ENCODE measurements at places on chromosomes 16 and 17. TPM values are rescaled to one million over a fixed set of nuclear protein-coding genes. Genes with fewer than 3 reads are reported as not detected.
A peak's percentile ranks its signal among the peaks of the same experiment; 100 is the strongest.

DNA sequence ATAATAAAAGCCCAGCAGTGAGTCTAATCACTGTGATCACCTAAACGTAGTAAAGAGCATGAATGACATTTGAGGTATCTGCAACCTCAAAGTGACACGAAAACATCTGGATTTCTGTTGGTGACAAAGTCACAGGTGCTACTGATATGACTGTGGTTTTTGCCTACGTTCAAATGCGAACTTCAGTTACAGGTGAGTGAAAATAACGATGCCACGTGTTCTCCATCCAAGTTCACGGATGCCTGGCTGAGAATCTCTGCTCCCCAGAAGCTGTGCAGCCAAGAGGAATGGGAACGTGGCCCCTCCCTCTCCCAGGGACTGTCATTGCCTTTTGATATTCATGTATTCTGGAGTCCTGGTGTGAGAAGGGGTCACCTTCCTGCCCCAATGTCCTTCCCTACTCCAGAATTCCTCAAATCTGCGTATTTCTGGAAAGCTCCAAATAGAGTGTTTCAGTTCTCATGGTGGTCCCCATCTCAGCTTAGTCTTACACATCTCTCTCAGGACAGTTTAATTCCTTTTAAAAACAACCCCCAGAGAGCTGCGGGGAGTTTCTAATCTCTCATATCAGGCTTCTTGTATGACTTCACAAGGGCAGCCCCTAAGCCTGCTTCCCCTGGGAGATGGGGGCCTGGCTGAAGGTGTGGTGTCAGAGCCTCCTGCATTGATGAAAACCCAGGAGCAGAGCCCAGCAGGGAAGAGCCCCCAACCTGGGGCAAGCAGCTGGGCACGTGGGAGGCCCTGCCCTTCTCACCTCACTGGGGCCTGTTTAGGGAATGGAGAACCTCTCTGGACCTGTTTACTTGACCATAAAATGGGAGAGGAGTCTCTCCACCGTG lies 25.8 kb downstream of the PIK3R5 start:
- no peaks in the 10 kb centered on the region for H3K27me3 ChIP-seq
- no peak overlapping the region for H3K27ac ChIP-seq
- DNase-seq, result peak; percentile 67
- H3K4me1 ChIP-seq, result no peaks in the 10 kb centered on the region

DNA sequence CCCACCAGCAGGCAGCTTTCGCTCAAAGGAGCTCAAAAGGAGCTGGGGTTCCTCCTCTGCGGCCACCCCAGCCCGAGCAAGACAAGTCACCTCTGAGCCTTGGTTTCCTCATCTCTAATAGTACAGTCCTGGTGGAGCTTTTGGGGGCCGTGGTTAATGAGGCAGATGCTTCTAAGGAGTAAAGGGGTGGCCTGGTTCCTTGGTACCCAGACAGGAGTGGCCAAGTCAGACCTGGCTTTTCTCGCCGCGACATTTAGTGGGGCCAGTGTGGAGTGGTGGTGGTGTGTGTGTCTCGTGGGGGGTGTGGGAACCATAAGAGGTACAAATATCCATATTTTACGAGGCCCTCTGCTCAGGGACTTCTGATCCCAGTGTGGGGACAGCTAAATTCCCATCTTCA lies 6.7 kb downstream of the FOXF1 start:
- peaks cover 3% of the 10 kb centered on the region for H3K4me1 ChIP-seq
- H3K27ac ChIP-seq, result no peak overlapping the region
- peaks cover 89% of the 10 kb centered on the region for H3K27me3 ChIP-seq
- no peak overlapping the region for H3K4me3 ChIP-seq
- no peaks in the 10 kb centered on the region for H3K36me3 ChIP-seq
- DNase-seq, result no peak

- H3K4me1 ChIP-seq, result no peaks in the 10 kb centered on the region
- no peaks in the 10 kb centered on the region for H3K36me3 ChIP-seq
- no peak overlapping the region for H3K27ac ChIP-seq
- H3K27me3 ChIP-seq, result peaks cover 12% of the 10 kb centered on the region
- H3K4me3 ChIP-seq, result no peak overlapping the region
These were observed 224.1 kb downstream of the GSG1L start for GRCh38 chr16:27839419-27839818.

DNA sequence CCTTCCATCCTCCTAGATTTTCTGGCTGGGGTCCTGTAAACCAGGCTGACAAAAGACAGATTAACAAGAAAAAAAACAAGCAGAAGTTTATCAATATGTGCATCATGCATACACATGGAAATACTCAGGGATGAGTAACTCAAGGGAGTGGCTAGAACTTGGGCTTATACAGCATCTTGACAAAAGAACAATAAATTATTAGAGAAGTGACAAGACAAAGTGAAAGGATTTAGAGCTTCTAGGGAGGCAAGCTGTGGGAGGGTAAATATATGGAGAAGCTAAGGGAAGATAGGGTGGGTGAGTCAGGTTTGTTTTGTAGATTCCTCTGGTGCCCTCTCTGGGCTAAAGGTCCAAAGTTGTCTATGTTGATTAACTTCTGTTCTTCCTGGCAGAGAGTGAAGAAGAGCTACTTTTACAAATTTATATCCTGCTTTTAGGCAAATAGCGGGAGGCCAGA lies 48.0 kb upstream of the NDRG4 start:
- no peaks in the 10 kb centered on the region for H3K36me3 ChIP-seq
- no peak overlapping the region for H3K4me3 ChIP-seq
- no peak for DNase-seq
- H3K27ac ChIP-seq, result no peak overlapping the region

DNA sequence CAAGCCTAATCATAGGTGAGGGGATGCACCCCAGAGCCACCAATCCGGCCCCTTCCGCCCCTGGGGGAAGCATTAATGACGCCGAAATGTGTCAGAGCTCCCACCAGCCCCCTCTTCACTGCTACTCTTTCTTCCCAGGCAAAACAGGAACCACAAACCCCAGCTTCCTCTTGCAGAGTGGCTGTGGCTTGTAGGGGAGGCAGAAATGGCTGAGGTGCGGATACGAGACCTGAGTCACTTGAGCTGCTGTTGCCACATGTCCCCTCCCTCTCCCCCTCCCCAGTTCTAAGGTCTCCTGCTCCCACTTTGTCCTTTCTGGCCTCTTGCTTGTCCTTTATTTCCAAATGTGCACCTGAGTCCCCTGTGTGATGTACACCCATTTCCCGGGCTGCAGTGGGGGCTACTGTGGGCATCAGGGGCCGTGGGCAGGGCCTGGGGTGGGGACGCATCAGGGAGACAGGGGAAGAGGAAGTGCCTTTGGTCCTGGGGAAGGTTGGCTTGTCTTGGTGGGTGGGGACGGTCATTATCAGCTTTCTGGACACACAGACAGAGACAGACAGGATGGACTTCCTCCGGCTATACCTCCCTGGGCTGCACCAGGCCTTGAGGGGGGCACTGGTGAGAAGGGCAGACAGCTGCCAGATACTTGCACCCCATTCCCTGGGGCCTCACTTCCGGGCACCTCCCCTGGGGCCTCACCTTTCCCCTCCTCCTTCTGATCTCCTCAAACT lies at the start of gene APOBR:
TSS of gene APOBR (plus strand) at position 523 of the 731 bp plus-strand sequence. CDS start at position 562, 39 bp downstream.
- H3K36me3 ChIP-seq, result no peaks in the 10 kb centered on the region
- no peak within 1 kb of the TSS for H3K4me3 ChIP-seq
- no peak for DNase-seq

DNA sequence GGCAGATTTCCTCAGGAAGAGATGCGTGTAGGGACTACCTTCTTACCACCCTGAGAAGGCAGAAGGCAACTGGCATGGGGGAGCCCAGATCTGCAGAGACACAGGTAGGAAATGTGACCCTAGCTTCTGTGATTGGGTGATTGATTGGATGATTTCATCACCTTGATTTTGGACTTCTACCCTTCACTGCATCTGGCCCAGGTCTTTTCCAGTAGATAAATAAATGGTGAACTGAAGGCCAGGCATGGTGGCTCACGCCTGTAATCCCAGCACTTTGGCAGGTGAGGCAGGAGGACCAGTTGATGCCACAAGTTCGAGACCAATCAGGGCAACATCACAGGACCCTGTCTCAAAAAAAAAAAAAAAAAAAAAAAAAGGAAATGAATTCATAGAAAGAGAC lies 14.7 kb upstream of the SMURF2 start:
- H3K4me1 ChIP-seq, result no peaks in the 10 kb centered on the region
- no peaks in the 10 kb centered on the region for H3K27me3 ChIP-seq
- no peak overlapping the region for H3K4me3 ChIP-seq
- H3K36me3 ChIP-seq, result no peaks in the 10 kb centered on the region
- DNase-seq, result peak; percentile 20
- no peak overlapping the region for H3K27ac ChIP-seq

DNA sequence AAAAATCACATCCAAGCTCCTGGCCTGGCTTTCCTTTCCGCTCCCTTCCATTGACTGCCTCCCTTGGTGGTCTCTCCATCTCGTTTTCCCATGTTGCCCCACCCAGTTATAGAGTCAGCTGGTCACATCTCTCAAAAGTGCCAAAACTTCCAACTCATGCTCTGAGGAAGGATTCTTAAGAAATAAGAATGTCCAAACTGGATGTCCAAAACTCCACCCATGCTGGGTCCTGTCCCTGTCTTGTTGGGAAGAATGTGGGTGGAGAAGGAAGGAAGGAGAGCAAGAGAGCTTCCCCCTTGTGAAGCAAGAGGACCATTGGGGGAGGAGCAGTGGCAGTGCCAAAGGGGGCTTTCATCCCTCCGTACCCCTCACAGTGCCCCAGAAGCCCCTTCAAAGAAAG lies 44.6 kb upstream of the MAP3K14 start:
- no peaks in the 10 kb centered on the region for H3K4me1 ChIP-seq
- no peak overlapping the region for H3K4me3 ChIP-seq
- peak; percentile 32 for DNase-seq
- no peaks in the 10 kb centered on the region for H3K36me3 ChIP-seq

DNA sequence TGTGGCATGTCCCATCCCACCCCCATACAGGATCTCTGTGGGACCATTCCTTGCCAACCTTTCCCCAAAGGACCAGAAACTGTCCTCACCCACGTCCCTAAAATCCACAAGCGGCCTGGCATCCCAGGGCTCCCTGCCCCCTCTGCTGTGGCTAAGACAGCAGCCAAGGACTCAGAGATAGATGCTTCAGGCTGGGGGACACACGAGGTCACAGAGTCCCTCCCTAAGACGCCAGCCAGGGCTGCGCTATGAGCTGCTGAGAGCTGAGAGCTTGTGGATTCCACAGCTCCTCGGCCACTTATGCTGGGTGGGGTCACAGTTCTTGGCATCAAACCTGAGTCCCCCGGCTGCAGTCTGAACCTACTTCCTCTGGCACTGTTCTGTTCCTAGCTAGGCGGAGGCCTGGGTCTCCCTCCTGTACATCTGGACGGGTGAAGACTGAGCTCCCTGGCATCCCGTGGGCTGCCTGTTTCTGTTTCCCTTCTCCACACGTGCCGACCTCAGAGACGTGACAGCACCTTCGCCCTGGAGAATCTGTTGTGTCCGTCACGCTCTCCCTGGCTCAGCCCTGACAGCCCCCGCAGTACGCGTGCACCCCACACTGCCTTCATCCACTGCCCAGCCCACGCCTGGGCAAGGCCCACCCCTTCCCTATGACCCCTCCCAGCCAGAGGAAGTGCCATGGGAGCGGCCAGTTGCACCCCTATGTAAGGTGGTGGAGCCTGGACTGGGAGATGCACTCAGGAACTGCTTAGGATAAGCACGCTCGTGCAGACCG lies 61.2 kb downstream of the ENGASE start:
- H3K4me3 ChIP-seq, result no peak overlapping the region
- no peaks in the 10 kb centered on the region for H3K4me1 ChIP-seq
- no peaks in the 10 kb centered on the region for H3K36me3 ChIP-seq
- H3K27me3 ChIP-seq, result no peaks in the 10 kb centered on the region

MT1A gene
- total RNA-seq, result not detected

ABCC12 gene
- total RNA-seq, result 1.1 TPM

All from endodermal cell (in vitro differentiated cells).